Left ventricle myocardium superior (tissue), 1 donor: ENCODE measurements at places on chromosomes 12 and 14.

DNA sequence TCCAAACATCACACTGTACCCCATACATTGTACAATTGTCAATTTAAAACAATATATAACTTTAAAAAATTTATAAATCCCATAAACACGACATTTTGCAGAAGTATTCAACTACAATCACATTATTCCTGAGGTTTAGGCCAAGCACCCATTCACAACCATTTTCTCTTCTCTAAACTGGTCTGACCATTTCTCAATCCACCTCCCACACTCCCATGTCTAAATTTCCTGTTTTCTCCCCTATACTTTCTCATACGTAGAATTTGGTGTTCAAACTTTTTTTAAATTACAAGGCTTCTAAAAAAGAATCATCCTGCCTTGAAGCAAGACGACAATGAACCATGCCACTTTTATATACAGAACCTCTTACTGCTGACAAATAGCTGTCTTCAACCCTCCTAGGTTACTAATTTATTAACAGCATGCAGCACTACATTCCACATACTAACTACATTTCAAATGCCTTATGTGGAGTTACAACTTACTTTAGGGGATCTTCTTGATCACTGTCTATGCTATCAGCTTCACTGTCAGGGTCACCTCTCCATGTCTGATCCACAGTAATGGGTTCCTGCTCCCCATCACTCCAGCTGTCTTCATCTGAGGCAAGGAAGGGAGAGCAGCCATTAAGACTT lies 3.4 kb downstream of the KANSL2 start:
- no peak for DNase-seq

GRCh38 chr12:91171476-91171875 lies 11.1 kb downstream of the DCN start:
- no peak for DNase-seq

GRCh38 chr12:65496617-65497016 lies 218.1 kb downstream of the MSRB3 start:
- DNase-seq: peak; percentile 48

GRCh38 chr14:54834081-54834480 lies 68.5 kb downstream of the GCH1 start:
- DNase-seq: no peak

DNA sequence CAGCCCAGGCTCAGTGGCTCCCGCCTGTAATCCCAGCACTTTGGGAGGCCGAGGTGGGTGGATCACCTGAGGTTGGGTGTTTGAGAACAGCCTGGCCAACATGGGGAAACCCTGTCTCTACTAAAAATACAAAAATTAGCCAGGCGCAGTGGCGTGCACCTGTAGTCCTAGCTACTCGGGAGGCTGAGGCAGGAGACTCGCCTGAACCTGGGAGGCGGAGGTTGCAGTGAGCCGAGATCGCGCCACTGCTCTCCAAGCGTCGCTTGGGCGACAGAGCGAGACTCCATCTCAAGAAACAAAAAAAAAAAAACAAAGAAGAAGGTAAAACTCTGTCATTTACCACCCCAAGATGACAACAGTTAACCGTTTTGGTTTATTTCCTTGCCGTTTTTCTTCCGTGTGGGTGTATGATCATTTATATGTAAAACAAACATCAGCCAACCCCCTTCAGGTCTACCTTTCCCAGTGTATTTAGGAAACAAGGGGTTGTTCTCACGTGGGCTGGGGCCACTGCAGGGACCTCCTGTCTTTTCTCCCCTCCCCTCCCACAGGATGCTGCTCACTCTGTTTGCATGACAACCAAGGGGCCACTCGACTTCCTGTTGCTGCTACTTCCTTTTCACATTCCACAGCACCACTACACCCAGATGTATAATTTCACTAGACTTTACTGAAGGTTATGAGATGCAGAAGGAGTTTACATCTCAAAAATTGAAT lies 13.6 kb downstream of the TTC9 start:
- DNase-seq: no peak

- no peak for DNase-seq
Observed at GRCh38 chr12:13442457-13442856, 245.9 kb downstream of the EMP1 start.

- DNase-seq: no peak
Observed at GRCh38 chr14:88804035-88804434, 11.3 kb upstream of the EML5 start.

DNA sequence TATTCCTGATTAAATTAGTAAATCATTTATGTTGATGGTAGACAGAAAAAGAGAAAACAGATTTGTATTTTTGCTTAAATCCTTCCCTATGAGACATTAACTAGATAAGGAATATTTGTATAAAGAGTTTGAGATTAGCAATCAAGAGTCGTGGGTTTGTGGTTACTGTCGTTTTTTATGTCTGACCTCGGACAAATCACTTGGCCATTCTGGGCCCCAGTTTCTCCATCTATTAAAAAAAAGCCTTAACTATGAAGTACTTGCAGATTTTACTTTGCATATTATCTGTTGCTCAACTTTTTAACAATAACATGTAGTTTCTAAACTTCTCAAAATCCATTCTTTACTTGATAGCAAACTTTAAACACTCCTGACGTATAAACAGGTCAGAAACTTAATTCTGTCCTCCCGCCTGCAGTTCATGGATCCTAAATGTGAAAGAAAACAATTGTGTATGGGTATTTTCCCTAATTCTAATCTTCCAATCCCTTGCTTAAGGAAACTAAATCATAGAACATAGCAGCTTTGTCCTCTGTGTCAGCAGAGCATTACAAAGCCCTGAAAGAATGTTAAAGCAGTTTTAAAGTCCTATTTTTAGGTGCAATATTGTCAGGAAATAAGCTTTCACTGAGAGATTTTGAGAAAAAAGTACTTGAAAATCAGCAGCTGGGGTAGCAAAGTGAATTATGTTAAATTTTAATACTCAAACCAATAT lies 118.2 kb downstream of the GPR135 start:
- no peak for DNase-seq

- DNase-seq: no peak
Observed at GRCh38 chr14:99436247-99437180, 44.1 kb downstream of the SETD3 start.

DNA sequence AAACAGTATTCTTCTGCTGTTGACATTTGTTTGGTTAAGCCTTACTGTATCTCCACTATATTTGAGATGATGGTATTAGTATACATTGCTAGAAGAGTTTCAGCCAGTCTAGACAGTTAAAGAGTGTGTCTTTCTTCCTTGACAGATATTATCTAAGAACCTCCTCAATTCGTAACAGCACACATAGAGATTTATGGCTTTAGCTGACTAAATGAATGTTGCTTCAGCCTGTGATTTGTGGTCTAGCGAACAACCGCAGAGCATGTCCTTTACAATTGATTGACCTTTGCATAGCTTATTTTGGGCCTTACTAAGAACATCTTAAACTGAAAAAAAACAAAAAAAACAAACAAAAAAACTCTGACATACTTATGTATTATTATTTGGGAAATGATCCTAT lies 122.2 kb downstream of the DAAM1 start:
- no peak for DNase-seq

DNA sequence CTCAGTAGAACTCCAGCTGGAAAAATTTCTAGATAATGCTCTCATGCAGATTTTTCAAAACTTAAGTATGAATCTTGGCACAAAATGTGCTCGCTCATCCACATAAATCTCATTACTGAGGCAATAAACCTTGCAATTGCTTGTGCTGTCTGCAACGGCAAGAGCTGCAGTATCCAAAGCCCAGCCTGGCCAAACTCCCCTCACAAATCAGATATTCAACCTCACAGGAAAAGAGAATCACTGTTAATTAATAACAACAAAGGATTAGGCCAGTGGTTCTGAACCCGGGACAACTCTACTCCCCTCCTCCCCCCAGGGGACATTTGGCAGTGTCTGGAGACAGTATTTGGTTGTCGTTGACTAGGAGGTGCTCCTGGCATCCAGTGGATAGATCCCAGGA lies 19.2 kb upstream of the CORO1C start:
- no peak for DNase-seq

DNA sequence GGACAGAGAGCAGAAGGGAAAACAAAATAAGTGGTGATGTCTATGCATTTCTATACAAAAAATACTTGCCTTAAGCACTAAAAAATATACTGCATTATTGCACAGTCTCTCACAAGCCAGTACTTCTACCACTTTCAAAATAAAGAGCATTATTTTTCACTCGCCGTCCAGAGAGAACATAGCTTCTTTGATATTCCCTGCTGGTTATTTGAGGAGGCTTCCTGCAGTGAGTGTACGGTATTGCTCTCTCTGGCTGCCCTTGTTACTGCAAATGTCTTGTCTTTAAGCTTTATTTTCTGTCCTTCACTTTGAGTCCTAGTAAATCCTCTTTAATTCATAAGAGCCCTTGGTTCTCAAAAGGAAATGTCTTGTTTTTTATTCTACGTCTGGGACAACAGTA lies 81.1 kb downstream of the EML1 start:
- DNase-seq: no peak

DNA sequence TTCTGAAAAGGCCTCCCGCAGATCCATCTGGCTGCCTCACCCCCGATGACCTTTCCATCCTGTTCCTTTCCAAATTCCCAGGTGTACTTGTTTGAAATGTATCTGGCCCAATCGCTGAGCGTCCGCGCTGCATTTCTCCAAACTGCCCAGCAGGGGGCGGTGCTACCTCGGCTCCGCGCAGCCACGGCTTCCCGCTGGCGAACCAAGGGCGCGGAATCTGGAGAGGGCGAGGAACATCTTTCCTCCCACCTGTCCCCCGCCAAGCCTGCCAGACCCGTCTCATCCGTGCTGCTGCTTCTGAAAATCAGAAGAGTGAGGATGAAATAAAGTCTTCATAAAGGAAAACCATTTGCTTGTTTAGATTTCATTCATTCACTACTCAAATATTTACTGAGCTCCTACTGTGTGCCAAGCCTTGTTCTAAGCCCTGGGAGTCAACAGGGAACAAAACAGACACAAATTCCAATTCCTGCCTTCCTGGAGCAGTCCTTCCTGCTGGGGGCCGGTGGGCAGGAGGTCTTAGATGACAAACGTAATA lies 16.8 kb upstream of the MYL2 start:
- DNase-seq: peak; percentile 74

- no peak for DNase-seq
Observed at GRCh38 chr14:71165121-71166031, 258.1 kb downstream of the PCNX1 start.

DNA sequence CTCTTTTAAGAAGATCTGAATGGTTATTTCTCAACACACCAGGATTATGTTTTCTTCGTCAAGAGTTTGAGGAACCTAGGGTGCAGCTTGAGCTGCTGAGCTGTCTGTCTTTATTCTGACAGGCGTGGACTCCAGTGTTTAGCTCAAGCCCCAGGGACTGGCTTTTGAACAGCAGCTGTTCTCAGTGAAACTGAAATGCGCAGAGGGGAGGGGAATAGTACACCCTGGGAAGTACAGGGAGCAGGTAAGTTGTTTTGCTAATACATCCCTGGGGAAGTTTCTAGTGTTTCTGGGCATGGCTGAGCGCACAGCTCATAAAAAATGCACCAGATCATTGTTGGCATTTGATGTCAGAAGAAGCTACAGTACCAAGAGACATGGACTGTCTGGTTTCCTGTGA lies 659.8 kb downstream of the DIO2 start:
- DNase-seq: no peak

DNA sequence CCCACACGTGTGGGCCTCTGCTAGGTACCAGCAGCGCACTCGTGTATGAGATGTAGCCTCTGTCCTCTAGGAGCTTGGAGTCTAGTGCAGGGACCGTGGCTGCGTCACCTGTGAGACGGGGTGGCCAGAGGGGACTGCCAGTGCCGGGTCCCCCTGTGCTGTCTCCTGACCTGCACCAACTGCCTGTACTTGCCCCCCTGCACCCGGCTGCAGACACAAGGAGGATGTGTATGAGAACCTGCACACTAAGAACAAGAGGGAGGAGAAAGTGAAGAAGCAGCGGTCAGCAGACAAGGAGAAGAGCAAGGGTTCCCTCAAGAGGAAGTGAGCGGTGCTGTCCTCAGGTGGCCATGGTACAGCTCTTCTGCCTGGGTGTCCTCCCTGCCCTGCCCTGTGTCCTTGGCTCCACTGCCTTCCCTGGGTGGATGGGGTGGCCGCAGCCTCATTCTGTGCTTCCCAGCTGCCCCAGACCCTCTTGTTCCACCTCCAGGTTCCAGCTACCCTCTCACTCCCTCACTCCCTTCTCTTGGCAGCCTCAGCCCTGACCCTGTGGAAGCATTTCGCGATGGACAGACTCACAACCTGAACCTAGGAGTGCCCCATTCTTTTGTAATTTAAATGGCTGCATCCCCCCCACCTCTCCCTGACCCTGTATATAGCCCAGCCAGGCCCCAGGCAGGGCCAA lies 9.6 kb downstream of the PTPN6 start:
- DNase-seq: no peak

DNA sequence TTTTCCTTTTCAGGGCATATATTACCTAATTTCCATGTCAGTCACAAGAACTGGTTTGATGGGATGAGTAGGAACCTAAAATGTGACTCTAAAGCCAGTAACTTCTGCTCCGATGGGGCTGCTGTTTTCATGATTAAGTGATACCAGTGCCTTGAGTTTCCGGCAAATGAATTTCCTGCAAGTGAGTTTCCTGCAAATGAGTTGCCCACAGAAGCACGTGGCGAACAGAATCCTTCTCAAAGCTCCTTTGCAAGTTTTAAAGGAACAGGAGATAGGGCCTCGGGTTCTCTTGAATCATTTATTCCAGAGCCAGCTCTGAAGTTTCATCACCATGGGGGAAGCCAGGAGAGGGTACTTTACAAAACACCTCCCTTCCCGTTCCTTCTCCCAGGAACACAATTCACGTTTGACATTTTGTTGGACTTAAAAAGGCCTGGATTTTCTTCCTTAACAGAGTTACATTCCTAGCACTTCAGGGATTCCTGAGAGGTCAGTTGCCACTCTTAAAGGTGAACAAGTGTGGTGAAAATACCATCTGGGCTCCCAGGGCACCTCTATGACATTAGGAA lies 2.2 kb upstream of the PPTC7 start:
- DNase-seq: no peak

GRCh38 chr12:54054742-54055194 lies 1.1 kb downstream of the HOXC4 start:
- DNase-seq: no peak
